ENCODE measurements at places on chromosomes 6 and 20. TPM values are rescaled to one million over a fixed set of nuclear protein-coding genes. Genes with fewer than 3 reads are reported as not detected.

DNA sequence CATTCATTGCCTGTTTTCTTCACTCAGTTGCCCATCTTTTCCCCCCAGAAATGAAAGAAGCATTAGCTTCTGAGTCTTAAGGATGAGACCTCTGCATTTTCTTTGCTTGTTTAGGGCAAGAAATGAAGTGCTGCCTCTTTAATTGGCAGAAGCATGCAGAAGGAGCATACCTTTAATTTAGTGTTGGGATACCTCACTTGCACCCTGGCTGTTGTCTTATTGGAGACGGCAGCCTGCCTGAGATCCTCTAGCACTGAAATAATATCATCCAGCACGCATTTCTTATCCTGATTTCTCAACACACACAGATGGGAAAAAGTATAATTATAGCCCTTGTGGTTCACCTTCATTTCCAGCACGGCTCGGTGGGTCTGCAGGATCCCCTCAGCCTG is 43.1 kb downstream of the PTCHD4 start:
- no peak for DNase-seq

GRCh38 chr6:137625808-137626207 is 131.6 kb upstream of the OLIG3 start:
- no peak for DNase-seq

- no peak for DNase-seq
These were observed 221.9 kb downstream of the ADGRG6 start for GRCh38 chr6:142523515-142524375.

- DNase-seq, result no peak
These were observed 76.1 kb downstream of the SULF2 start for GRCh38 chr20:47708953-47709833.

- DNase-seq, result peak; percentile 19
These were observed 26.2 kb downstream of the CYP39A1 start for GRCh38 chr6:46626228-46626909.

- DNase-seq, result no peak
These were observed 5.2 kb upstream of the MANEA start for GRCh38 chr6:95572098-95572497.

Gene EPHA7
- polyA plus RNA-seq, result 44.0 TPM

- DNase-seq, result no peak
These were observed 20.0 kb upstream of the TXLNB start for GRCh38 chr6:139311831-139312230.

Gene SLC17A1
- 30.7 TPM for polyA plus RNA-seq

- DNase-seq, result no peak
These were observed 73.9 kb downstream of the DHX35 start for GRCh38 chr20:39036011-39036410.

- no peak for DNase-seq
These were observed 17.0 kb upstream of the SNX3 start for GRCh38 chr6:108277831-108278230.

GRCh38 chr6:108779536-108780275 is 68.5 kb upstream of the ARMC2 start:
- DNase-seq, result no peak

- DNase-seq, result no peak
These were observed 238.2 kb upstream of the NOX3 start for GRCh38 chr6:155693573-155694418.

- DNase-seq, result no peak
These were observed 297.7 kb downstream of the DHX35 start for GRCh38 chr20:39259808-39260207.

Gene LY86
- 1.9 TPM for polyA plus RNA-seq

DNA sequence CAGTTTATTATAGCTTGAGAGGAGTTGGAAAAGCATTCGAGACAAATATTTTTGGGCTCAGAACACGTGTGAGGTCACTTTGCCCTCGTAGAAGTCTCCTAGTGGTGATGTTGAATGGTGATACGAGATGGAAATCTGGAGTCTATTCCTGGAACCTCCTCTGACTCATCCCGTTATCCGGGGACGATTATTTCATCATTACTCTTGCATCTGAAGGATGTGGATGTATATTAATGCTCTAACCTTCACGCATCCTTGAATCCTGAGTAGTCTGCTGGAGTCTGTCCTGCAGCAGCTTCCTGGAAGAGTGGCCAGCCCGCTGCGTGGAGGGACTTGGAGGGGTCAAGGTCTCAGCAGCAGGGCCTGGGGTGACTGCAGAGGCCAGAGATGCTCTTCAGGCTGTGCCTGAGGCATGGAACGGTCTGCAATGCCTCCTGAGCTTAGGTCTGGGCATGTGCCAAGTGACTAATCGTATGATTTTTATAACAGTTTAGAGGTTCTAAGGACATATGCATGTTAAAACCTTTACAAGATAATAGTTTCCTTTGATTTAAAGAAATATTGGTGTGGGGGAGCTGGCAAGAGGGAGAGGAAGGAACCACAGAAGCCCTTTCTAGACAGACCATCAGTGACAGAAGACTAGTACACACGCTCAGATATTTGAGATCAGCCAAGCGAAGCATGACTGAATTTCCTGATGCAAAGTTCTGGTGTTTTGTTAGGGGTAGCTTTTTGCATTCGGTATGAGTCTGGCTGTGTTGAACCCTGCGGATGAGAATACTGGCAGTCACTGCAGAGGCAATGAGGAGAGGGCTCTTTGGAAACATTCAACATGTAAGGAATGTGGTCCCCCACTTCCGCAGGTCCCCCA is 400.2 kb downstream of the QKI start:
- DNase-seq, result no peak

DNA sequence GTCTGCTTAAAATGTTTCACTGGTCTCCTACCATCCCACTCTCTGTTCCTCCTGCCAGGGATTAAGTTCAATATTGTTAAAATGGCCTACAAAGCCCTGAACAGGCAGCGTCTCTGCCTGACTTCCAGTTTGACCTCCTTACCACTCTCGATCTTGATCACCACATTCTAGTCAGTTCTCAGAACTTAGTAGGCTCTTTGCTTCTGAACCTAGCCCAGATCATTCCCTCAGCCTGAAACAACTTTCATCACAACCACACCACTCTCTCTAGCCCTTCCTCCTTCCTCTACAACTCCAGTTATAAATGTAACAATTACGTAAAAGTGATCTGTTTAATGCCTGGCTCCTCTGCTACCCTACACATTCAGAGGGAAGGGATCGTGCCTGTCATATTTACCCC is 53.3 kb downstream of the ATG5 start:
- DNase-seq, result no peak

DNA sequence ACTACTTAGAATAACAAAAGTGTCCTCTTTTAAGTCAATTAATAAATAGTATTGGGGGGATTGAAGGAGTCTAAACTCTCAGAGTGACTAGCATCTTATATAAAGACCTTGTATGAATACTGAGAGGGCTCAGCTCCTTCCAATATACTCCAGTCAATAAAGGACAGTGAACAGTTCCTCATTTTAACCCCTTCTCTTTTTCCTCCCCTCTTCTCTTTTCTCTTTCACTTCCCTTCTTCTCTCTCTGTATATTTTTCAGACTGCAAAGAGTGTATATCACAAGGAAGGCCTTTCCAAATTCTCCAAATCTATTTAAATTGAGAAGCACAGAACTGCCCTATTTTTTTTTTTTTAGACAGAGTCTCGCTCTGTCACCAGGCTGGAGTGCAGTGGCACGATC is 99.5 kb downstream of the CD164 start:
- DNase-seq, result no peak

Gene CD93
- 35.4 TPM for polyA plus RNA-seq

Gene AVP
- not detected for polyA plus RNA-seq

Gene IRAK1BP1
- polyA plus RNA-seq, result 13.5 TPM

Gene METTL24
- 27.1 TPM for polyA plus RNA-seq

Gene CEP85L
- 9.9 TPM for polyA plus RNA-seq

Gene ZDHHC14
- 14.3 TPM for polyA plus RNA-seq

- no peak for DNase-seq
These were observed 11.3 kb downstream of the GINS1 start for GRCh38 chr20:25418776-25419175.

- no peak for DNase-seq
These were observed 25.3 kb downstream of the DUSP22 start for GRCh38 chr6:317448-318144.

GRCh38 chr6:165967810-165968407 is 199.7 kb downstream of the TBXT start:
- no peak for DNase-seq

- DNase-seq, result no peak
These were observed 281.9 kb downstream of the UTRN start for GRCh38 chr6:144566868-144567615.

- no peak for DNase-seq
These were observed 678.8 kb upstream of the MARCKS start for GRCh38 chr6:113178349-113178748.

Gene CUTA
- 250 TPM for polyA plus RNA-seq

- no peak for DNase-seq
These were observed 11.5 kb downstream of the LPIN3 start for GRCh38 chr20:41352106-41352505.

DNA sequence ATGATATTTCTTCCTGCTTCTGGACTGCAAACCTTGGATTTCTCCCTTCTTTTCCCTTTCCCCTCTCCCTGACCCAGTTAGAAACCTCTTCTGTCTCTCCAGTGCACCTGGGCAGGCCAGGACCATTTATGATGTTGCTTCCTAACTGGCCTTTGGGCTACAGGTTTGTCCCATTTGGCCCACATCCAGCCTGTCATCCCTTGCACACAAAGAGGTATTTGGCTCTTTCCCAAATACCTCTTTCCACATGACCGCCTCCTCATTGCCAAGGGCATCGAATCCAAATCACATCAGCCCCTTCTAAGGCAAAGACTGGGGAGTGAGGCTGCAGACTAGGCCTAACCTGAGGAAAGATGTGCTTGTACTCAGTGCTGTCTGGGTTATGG is 13.6 kb downstream of the FGD2 start:
- DNase-seq, result no peak

DNA sequence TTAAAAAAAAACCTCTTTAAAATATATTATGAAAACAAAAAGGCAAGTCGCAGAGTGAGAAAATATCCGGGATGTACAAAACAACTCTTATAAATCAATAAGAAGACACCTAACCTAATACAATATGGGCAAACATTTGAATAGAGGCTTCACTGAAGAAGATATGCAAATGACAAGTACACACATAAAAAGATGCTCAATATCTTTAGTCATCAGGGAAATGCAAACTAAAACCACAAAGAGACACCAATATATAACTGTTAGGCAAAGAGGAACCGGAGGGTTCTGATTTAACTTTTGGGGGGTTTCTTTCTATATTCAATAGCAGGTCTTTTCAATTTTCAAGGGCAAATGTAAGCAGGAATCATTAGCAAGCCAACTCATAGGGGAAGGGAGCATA is 480.7 kb upstream of the SPTLC3 start:
- no peak for DNase-seq

DNA sequence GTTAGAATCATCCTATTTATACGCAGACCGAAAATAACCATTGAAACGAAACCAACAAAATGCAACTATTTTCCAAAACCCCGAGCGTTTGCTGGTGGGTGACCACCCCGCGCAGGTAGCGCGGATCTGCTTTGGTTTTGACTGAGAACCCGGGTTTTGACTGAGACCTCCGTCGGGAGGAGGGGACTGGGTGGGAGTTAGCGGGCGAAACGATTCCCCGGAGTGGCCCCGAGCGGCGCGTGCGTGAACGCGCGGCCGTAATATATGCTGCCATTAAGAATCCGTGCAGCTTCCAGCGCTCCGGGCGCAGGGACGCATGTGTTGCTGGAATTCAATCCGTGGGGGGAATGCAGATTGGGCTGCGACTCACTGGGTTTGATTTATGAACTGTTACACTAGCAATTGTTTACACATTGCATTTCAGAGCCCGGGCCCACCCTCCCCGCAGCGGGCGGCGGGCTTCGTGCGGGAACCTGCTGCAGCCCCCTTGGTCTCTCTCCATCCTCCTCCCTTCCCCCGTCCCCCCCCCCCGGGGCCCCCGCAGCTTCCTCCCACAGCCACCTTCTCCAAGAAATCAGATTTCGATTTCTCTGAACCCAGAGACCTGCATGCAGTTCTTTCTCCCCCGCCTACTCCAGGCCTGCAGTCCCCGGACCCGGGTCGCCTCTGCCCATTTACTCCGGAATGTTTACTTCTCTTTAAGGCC is 9.9 kb downstream of the NRN1 start:
- no peak for DNase-seq

DNA sequence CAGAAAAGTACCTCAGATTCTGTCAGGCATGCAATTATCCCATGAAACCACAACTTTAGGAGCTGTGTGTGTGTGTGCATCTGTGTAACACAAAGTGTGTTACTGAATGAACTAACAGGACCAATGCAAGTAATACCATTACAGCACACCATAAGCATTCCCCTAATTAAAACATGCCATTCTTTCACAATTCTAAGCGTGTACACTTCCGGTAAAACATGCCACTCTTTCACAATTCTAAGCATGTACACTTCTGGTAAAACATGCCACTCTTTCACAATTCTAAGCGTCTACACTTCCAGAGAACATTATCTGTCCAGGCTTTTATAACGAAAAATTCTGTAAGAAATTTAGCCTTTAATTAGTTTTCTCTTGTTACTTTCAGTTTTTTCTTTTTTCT is 238.2 kb downstream of the GMDS start:
- DNase-seq, result no peak

GRCh38 chr6:150866991-150867501 is 1.5 kb downstream of the MTHFD1L start:
- DNase-seq, result no peak

GRCh38 chr6:1416191-1416760 is 26.9 kb downstream of the FOXF2 start:
- DNase-seq, result no peak

Gene ABT1
- 16.2 TPM for polyA plus RNA-seq

Gene HEY2
- polyA plus RNA-seq, result 8.4 TPM

Gene GABRR1
- 2.1 TPM for polyA plus RNA-seq

DNA sequence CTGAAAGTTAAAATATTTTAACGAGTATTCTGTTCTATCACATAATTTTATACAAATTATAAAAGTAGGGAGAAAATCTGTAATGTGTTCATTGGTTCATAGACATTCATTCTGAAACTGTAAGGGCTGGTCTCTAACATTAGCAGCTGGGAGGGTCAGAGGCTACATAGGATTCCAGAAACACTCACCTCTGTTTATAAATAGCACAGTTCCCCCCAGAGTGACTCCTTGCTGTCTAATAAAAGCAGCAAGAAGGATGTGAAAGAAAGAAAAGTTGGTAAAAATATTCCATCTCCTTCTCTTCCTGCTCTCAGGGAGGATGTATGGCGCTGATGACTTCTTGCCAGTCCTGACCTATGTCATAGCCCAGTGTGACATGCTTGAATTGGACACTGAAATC is 25.3 kb upstream of the NAA20 start:
- DNase-seq, result no peak

- no peak for DNase-seq
These were observed 32.5 kb upstream of the MCUR1 start for GRCh38 chr6:13846841-13847240.

DNA sequence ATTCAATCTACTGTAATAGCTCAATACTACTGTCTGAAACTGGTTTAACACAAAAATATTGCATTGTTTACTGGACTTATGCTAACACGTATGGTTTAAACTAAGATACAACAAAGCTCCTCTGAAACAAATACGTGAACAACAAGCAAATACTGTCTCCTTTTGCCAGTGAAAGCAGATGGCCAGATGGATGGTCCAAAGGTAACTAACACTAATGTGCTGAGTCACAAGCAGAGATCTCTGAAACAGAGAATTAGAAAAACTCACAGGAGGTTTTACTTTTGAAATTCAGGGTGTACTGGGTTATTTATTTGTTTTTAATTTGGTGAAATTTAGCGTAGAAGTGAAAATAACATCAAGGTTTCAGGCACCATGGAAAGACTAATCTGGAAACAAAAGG is 124.3 kb upstream of the SOX4 start:
- DNase-seq, result no peak

- no peak for DNase-seq
These were observed 211.4 kb upstream of the ECI2 start for GRCh38 chr6:4346659-4347333.

GRCh38 chr6:5909721-5910120 is 97.0 kb downstream of the NRN1 start:
- no peak for DNase-seq

Measured in left renal pelvis (tissue), 4 donors.